ENCODE measurements at places on chromosomes 5 and 9.

- DNase-seq = no peak
Measured at GRCh38 chr9:22060831-22061383, 51.8 kb upstream of the CDKN2B start.

DNA sequence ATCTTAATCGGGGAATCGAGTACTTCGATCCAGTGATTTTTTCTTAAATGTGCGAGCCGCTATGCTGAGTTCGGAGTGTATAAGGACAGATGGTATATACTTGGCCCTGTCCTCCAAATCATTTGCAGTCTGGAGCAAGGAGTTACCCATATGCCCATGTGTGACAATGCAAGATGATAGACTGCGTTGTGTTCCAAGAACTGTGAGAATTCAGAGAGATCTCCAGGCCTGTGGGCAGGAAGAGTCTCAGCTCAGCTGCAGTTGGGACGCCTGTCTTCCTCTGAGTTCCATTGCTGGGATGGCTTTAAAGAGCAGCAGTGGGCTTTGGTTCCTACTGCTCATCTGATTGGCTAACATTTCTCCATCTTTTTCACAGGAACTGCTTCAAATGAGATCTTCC is 106.6 kb downstream of the ADAMTS16 start:
- no peak for DNase-seq

GRCh38 chr5:138028971-138029365 is 3.9 kb downstream of the FAM13B start:
- no peak for DNase-seq

DNA sequence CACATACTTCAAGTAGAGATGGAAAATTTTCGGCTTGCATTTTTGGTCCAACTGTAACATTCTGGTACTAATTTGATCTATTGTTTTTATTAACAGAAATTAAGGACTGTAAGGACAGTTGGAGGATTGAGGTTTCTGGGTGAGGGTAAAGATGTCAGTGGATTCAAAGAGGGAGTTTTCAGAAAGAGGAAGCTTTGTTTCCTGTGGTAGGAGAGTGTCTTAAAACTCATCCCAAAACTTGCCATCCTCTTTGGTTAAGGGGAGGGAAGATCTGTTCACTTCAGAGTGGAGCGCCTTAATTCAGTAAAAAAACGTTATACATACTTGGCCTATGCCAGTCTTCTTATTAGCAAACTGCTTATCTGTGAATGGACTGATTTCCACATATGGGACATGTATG is 13.8 kb downstream of the CNTRL start:
- DNase-seq = no peak

DNA sequence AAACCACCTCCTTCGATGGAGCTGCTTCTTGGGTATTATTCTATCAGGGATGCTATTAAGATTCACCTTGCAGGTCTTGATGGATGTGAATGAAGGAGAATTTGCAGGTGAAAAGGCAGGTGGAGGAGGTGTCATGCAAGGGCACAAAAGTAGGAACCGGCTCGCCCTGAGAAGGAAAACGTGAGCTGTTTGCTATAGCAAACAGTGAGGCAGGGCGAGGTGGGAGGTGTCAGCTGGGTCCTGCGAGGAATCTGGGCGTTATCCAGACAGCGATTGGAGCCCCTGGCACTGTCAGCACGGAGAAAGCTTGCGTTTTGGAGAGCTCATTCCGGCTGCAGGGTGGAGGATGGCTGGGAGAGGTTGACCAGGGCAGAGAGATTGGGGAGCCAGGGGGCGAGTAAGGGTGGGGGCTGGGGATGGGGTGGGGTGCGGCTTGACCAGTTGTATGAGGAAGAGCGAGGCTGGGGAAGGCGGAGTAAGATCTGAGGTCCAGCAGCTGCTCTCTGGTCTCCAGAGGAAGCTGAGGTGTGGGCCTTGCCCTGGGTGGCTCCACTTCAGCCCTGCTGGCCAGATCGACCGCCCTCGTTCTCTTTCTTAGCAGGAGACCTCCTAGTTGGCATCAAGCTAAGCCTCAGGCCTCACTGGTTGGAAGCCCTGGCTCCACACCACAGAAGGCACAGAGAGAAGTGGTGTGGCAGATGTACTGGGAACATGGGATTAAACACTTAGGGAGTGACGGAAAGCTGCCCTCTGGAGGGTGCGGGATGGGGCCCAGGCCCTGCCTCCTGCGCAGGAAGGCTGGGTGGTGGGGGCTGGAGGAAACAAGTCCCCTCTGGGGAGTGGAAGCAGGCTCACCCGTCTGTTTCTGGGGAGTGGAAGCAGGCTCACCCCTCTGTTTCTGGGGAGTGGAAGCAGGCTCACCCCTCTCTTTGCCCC is 54.7 kb upstream of the NEURL1B start:
- no peak for DNase-seq

DNA sequence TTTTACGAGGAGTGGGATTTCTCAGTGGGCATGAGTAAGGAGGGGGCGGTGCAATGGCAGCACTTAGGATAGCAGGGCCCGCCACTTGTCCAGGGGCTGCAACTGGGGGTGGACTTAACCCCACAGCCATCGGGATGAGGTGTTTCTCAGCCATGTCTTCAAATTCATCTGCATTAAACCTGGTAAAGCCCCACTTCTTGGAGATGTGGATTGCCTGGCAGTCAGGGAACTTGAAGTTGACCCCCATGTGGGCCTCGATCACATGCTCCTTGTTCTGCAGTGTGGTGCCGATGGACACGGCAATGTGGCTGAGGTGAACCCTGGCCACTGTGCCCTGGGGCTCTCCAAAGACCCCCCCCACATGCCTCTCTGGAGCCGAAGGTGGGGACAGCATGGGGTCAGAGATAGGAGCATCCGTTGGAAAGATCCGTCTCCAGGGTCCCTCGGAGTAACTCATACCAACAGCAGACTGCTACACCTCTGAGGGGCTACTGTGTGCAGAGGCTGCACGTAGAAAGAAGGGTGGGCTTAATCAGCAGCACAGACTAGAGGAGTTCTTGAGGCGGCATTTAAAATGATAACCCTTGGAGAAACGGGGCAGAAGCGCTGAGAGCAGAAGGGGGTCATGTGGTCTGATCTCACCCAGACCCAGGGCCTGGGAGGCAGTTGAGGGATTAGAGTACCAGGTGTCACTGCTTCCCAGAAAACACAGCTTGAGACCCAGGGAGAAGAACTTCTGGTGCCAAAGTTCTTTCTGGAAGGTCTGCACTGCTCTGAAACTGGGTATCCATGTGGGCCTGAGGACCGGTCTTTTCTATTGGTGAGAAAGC is 141.4 kb downstream of the MTX3 start:
- no peak for DNase-seq

DNA sequence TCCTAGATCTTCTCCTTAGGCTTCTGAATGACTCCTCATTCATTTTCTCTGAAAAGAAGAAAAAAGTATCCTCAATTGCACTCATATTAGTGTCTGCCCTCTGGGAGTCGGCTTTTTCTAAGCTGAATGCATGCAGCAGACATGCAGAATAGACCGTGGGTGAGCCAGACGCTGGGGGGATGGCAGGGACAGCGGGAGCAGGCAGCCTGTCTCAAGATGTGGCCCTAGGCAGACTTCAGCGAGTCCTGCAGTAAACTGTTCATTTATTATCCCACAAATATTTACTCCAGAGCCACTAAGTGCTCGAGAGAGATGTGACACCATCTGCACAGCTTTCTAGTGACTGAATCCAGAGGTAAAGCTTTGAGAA is 164.9 kb upstream of the RAI14 start:
- no peak for DNase-seq

- DNase-seq = no peak
Measured at GRCh38 chr5:16725575-16725974, 108.8 kb upstream of the RETREG1 start.

DNA sequence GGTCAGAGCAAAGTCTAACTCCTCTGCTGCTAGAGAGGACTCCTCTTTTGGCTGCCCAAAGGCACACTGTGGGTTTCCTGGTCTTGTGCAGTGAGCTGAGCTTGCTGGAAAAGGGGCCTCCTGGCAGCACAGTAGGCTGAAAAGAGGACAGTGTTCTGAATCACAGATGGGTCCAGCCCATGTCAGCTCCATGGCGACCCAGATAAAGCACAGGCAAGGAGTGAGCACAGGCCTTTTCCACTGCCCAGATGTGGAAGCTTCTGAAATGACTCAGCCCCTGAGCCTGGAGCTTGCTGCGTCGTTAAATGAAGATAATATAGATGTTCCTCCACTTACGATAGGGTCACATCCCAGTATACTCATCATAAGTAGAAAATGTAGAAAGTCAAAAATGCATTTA is 8.1 kb downstream of the CCDC180 start:
- no peak for DNase-seq

DNA sequence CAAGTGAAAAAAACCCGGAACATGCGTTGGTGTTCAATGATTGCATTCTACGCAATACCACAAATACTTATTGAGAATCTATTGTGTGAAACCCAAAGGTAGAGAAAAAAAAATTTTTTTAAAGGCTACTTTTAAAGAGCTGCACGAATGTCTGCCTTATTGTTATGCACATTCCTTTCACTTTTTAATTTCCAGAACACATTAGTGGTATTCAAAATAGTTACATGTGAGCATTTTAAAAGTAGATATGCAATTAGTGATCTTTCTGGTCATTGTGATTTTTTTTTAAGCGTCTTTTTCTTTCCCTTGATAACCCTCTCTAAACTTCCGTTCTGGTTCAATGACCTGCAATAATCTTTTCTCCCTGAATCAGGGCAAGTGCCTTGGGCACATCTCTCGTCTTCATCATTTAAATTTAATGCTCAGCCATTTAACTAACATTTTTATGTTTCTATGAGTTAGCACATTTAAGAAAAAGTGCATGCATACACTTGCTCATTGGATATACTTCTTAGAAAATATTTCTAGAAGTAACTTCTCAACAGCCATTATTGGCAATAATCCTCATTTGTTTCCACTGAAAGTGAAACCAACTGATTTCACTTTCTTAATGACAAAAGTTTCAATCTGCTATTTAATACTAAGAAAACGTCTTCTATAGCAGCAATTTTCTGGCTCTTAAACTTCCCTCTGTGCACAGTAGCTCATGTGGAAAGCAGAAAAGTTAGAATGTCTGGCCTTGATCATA is 80.3 kb downstream of the CDH6 start:
- no peak for DNase-seq

- DNase-seq = no peak
Measured at GRCh38 chr5:137200906-137201700, 298.0 kb downstream of the SPOCK1 start.

- DNase-seq = no peak
Measured at GRCh38 chr9:744790-745484, 96.6 kb upstream of the DMRT1 start.

- no peak for DNase-seq
Measured at GRCh38 chr5:107231191-107231590, 439.5 kb downstream of the EFNA5 start.

DNA sequence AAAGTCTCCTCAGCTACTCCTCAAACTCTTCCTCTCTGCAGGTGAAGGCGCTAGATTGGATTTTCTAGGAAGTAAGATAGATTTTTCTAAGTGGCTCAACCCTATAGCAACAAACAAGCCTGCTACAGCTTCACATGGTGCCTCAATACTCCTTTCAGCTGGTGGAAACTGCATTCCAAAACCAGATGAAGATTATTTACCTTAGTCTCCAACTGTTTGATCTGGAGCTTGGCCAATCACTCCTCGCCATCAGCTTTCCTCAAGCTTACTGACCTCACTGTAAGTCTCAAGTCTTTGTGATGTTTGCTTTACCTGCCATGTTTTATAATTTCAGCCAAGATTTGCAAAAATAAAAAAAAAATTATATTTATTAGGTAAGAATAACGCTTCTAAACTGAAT is 622.4 kb downstream of the CHSY3 start:
- DNase-seq = no peak

DNA sequence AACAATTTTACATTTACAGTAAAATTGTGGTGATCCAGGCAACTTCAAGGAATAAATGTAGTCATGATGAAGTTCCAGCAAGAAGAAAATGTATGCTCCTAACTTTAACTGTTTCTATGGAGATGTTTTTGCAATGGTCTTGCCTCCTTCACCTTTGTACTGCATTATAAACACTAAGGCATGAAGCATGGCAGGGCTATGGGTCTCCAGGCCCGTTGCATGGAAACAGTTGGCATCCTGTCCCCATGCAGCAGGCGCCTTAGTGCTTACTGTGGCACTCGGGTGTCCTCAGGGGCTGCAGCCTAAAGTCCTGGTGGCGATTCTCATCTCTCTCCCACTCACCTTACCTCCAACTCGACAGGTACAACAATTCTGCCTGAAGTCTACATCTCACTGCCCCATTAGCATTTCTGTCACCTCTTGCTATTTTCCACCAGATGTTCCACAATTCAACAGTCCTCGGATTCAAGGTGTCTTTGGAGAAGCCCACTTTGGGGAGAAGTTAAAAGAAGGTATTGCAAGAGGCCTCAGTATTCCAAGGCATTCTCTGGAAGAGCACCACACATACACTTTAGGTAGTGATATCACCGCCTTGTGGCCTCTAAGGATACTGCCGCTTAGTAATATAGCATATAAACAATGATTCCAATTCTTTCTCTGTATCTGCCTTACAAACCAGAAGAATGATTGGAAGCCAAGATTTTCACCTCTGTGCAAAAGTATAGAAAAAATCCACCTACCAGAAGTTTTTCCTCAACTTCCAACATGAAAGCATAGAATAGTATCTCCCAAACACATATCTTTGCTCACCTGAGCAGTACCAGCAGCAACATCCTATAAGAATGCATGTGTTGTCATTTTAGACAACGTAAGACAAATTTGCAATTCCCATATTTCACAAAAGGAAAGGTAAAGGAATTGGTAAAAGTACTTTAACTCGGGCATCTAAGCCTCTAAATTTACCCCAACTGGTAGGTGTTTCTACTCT is 5.1 kb downstream of the LIFR start:
- peak; percentile 24 for DNase-seq

GRCh38 chr5:176769911-176770310 is 40.4 kb upstream of the UNC5A start:
- DNase-seq = no peak

DNA sequence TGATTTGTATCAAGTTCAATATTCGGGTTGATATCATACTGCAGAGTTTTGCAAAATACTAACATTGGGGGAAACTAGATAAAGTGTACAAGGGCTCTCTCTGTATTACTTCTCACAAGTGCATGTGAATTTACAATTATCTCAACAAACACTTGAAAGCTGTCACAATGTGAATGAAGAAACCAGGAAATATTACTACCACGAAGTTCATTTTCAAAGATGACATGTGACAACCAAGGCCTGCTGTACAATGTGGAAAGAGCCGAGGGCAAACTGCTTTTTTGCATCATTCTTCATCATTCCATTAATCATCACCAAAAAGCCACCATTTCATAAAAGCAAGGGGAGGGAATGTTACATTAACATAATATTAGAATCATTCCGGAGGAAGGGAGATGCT is 310.0 kb downstream of the GLIS3 start:
- DNase-seq = no peak

DNA sequence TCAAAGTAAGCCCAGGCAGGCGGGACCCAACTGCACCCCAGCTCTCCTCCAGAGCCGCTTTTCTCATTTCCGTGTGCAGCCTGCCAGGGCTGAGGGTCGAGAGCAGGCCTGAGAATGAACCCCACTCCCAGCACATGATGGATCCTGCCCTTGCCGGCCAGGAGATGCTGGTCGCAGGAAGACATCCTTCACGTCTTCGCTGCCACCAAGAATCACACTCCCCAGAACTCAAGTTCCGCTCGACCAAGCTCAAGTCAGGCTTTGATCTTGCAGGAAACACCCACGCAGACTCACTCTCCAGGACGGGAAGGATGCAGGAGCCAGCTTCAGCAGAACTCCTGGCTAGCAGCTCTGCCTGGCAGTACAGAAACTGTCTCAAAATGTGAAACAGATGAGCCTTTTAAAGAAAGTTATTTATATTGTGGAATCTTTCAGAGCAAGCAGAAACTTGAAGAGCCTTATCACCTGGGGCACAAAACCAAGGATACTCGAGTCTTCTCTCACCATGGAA is 102.4 kb downstream of the ROR2 start:
- DNase-seq = peak; percentile 32
